ENCODE measurements at places on chromosomes 7 and 10.

DNA sequence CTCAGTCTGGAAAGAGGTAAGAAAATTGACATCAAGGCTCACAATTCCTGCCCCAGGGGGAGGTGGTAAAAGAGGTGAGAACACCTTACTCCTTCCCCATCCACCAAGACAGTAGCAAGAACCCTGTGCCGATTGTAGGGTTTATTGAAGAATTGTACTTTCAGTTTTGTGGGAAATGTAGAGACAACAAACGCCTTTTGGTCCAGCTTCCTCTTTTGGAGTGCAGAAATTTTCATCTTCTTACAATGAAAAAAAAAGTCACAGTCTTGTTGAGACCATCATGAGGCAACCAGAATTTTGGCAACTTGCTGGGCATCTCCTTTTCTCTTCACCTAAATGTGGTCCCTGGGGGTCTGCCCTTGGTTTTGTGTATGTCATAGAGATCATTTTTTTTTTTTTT, 217.7 kb downstream of the TMEM178B start:
- DNase-seq = no peak

- peak; percentile 29 for DNase-seq
These were observed 6.2 kb upstream of the TMEM243 start for GRCh38 chr7:87225696-87226095.

GRCh38 chr7:26375726-26376174, 84.1 kb downstream of the SNX10 start:
- DNase-seq = no peak

GRCh38 chr7:31735991-31736982, 49.3 kb downstream of the PPP1R17 start:
- DNase-seq = peak; percentile 65

DNA sequence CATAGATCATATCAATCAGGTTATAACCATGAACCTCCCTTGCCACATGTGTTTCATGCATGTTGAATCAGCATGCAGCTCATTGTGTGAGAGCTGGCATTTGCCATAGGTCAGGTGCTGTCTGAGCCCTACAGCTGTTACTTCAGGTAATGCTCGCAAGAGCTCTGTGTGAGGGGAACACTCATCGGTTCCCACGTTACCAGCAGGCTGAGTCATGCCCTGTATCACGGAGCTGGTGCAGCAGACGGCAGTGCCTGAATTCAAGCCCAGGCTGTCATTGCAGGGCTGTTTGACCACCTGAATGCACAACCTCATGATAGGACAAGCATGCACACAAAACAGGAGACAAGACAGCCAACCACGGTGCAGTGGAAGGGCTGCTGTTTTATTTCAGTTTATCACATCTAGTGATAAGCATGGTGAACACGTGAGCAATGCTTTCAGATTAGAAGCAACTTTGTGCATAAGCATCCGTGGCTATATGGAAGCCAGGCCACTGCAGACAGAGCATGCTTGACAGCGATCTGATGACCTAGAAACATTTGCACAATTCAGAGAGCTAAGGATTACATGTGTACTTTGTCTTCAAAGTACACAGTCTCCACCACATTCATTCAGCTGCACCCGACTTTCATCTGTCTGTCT, 56.4 kb upstream of the PFKP start:
- DNase-seq = no peak

GRCh38 chr7:110461621-110462020, 629.3 kb upstream of the LRRN3 start:
- no peak for DNase-seq

DNA sequence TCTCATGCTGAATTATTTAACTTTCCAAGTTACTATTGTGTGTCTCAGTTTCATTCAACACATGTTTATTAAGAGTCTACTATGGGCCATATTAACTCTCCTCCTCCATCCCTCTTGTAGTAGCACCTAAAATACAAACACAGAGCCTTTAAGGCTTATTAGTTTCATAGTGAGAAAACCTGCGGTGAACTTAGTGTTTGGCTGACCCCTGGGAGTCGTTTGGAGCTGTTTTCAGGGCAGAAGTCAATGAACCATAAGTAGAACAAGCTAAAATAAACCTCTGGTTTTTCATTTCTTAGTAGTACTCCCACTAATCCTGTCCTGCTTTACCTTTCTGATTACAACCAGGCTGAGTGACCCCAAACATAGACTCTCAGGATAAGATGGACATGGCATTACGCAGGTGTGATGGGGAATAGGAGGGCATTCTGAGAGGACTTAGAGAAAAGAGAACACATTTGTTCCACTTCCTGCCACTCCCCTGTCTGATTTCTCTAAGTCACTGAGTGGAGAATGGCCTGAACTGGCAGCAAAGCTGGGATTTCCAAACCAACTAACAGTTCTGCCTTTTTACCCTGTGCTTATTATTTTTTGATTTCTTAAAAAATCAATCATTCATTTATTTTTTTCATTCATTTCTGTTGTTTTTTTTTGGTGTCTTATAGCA, 74.5 kb downstream of the LRMDA start:
- DNase-seq = no peak

All from AG08396 (cell line).